ENCODE measurements at places on chromosomes 1 and 21. TPM values are rescaled to one million over a fixed set of nuclear protein-coding genes. Genes with fewer than 3 reads are reported as not detected.

The SPRR2G gene
- not detected for total RNA-seq

The LIPI gene
- total RNA-seq: not detected

The CEP85 gene
- total RNA-seq: 18.2 TPM

The SELENOF gene
- total RNA-seq: 216 TPM

GRCh38 chr1:160811147-160811546, 15.2 kb downstream of the LY9 start:
- DNase-seq: no peak

DNA sequence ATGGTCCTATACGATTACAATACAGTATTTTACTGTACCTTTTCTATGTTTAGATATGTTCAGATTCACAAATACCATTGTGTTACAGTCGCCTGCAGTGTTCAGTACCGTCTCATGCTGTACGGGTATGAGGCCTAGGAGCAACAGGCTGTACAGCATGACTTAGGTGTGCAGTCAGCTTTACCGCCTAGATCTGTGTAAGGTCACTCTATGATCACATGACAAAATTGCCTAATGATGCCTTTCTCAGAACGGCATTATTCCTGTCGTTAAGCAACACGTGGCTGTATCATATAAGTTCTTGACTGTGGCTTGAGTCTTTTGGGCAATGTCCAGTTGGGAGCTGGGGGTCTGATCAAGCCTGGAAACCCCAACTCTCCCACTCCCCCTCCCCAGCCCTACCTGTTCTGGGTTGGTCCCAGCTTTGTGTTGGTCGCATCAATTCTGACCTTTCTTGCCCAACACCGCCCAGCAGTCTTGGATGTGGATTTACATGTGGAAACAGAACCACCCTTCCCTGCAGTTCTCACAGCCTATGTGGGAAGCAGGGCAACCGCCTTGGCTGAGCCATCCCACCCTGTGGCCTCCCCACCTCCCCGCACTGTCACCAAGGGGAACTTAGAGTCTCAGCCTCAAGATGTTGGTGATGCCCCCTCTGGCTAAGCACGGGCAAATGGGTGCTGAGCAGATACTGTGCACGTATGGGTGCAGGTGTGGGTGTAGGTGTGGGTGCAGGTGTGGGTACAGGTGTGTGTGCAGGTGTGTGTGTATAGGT, 80.2 kb upstream of the ACTL8 start:
- DNase-seq: no peak

GRCh38 chr21:43864962-43865539, at the start of gene AGPAT3:
Gene AGPAT3, plus strand, starts transcription at chr21:43865223. Its CDS starts 94,459 bp downstream, at chr21:43959682.
- DNase-seq: peak; percentile 39

The LRRIQ3 gene
- total RNA-seq: 0.23 TPM

DNA sequence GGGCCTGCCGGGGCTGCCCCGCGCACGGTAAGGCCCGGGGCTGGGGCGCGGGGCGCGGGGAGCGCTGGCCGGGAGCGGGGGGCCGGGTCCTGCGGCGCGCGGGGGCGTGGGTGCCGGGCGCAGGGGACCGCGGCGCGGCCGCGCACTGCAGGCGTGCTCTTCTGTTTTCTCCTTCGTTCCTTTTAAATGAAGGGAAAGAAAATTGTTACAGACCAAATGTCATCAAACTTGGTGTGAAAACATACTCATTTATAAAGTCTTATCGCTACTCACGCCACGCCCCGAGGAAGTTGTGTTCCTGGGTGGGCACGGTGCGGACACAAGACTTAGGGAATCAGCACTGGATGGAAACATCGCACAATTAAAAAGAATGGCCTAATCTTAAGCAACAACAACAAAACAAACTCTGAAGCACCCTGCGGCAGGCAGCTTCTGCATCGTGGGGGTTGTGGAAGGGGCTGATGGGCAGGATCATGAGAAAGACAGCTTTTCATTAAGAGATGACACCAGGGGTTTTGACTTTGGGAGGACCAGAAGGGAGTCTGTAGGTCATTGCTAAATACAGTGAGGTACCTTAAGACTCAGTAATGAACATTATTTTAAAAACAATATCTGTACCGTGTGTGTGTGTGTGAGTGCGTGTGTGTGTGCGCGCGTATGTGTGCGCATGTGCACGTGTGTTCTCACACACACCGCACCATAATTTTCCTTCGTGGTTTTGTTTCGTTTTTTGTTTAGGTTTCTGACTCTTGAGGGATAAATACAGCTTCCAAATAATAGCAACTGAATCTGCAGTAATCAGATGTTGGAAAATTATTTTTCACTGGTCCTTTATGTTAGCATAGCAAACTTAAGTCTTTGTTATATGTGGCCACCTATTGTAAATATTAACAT, 548 bp downstream of the B3GALT5 start:
- DNase-seq: no peak

- no peak for DNase-seq
These were observed 27.1 kb upstream of the TMEM54 start for GRCh38 chr1:32928285-32928684.

The E2F2 gene
- 4.3 TPM for total RNA-seq

The RGL1 gene
- total RNA-seq: 20.9 TPM

- DNase-seq: no peak
These were observed 6.4 kb downstream of the UTP11 start for GRCh38 chr1:38018864-38019343.

DNA sequence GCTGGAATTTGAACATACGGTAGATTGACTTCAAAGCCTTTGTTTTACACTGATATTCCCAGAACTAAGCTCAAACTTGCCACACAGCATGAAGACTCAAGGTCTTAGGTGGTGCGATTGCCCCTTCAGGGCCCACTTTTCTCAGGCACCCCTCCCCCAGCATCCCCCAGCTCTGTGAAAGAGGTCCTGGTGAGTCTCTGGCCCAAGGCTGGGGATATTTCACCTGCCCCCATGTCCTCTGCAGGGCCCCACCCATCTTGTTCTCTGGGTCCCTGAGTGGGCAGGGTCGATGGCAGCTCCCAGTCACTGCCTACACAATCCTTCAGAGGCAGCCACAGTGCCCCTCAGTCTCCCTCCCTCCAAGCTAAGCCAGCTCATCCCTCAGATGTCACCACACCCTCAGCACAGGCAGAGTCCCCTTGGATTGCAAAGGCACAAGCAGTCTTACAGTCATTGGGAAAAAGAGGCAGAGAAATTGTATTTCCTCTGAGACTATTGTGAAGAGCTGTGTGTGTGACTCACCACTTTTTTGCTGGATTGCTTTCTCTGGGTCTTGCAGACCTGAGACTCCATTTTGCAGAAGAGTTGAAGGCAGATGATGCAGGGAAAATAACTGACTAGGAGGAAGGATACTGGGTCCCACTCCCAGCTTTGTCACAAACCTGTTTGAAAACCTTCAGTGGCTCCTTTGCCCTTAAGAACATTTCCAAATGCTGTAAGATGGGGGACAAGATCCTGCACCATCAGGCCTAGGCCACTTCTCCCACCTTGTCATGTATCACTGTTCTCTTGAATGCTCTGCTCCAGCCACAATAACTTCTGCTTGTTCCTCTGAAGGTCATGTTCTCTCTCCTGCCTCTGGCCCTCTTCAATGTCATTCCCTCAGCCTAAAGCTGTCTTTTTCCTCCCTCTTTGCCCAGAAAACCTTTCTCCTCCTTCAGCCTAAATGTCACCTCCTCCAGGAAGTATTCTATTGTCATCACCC, 119.1 kb upstream of the GRIK3 start:
- DNase-seq: no peak

- no peak for DNase-seq
These were observed 3.6 kb downstream of the KIF2C start for GRCh38 chr1:44743211-44743610.

The PARS2 gene
- 3.2 TPM for total RNA-seq

- no peak for DNase-seq
These were observed 1.1 kb upstream of the ABCD3 start for GRCh38 chr1:94416901-94417727.

The GSTM3 gene
- total RNA-seq: 63.8 TPM

- DNase-seq: no peak
These were observed 34.7 kb upstream of the DNASE2B start for GRCh38 chr1:84363622-84364021.

The IFNGR2 gene
- 58.3 TPM for total RNA-seq

- no peak for DNase-seq
These were observed 231.7 kb upstream of the B3GALT2 start for GRCh38 chr1:193417945-193418744.

GRCh38 chr1:1211541-1212441, 2.2 kb downstream of the TNFRSF4 start:
- DNase-seq: peak; percentile 82

The RUNX3 gene
- 1.8 TPM for total RNA-seq

DNA sequence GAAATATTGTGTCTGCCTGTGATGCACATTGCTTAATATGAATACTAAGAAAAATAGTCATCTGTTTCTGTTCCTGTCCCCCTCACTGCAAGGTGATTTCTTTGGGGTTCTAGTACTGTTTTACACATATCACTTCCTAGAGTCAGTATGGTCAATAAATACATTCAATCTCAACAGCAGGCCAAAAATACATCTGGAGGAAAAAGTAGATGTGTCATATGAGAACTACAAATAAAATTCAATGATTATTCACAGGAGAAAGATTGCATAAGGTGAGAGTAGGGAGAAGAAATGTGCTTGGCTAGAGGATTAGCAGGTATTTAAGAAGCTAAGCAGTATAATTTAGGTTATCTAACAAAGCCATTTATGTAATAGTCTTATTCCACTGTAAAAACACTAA, 45.3 kb upstream of the SAMSN1 start:
- no peak for DNase-seq

The TPTE gene
- not detected for total RNA-seq

- DNase-seq: no peak
These were observed 71.8 kb downstream of the ODF2L start for GRCh38 chr1:86324130-86324822.

DNA sequence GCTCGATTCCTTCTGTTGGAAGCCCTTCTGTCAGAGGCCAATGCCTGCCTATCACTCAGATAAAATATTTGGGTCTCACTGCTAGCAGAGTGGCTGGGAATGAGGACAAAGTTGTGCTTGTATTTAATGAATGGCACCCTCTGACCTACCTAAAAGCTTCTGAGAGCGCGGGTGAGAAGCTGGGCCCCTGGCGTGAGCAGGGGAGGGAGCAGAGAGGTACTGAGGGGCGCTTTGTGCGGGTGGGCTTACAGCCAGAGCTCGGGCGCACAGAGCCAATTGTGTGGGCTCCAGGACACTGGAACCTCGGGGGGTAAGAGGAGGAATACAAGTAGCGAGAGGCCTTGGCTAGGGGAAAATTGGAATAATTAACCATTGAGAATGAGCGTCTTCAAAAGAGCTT, 32.3 kb downstream of the PCAT6 start:
- DNase-seq: no peak

The HFM1 gene
- total RNA-seq: 0.46 TPM

- no peak for DNase-seq
These were observed 64.3 kb downstream of the ZNF281 start for GRCh38 chr1:200345520-200345919.

The RSPH1 gene
- not detected for total RNA-seq

GRCh38 chr1:21693732-21694131, 24.6 kb upstream of the RAP1GAP start:
- no peak for DNase-seq

The CRNN gene
- total RNA-seq: not detected

The CHIT1 gene
- not detected for total RNA-seq

The LRRN2 gene
- 3.3 TPM for total RNA-seq

The RIMS3 gene
- 26.0 TPM for total RNA-seq

GRCh38 chr1:241325456-241325855, 31.5 kb downstream of the RGS7 start:
- no peak for DNase-seq

All from chondrocyte (in vitro differentiated cells).